GM19239 (cell line): ENCODE measurements at places on chromosomes 4 and X.

DNA sequence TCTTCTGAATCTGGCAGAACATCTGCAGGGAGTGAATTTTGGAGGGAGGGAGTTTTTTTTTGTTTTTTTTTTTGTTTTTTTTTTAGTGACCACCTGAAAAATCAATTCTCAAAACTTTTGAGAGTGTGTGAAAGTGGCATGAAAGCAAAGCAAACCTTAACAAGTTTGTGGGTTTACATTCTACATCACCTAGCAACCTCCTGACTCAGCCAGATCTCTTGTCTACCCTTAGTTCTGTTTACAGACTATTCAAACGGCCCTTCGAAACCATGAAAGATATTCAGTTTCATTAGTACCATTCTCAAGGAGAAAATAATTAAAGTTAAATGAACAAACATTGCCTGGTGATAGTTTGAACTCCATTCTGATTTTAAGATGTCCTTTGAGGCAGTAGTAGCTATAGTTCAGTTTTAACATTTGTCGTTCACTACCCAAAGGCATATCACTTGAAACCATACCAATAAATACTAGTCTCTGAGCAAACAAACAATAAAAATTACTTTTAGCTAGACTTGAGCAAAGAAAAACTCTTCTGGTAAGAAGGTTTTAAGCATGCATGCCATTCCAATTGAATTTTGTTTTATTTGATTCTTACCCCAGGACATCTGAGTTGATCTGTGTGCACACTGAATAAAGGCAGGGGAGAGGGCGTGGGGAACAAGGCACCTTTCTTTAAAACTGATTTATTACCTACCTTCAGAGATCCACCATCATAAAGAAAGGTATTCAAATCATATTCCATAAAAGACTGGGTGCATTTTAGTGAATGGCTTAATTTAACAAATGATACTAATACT is 137.7 kb downstream of the ARX start:
- DNase-seq, result no peak

DNA sequence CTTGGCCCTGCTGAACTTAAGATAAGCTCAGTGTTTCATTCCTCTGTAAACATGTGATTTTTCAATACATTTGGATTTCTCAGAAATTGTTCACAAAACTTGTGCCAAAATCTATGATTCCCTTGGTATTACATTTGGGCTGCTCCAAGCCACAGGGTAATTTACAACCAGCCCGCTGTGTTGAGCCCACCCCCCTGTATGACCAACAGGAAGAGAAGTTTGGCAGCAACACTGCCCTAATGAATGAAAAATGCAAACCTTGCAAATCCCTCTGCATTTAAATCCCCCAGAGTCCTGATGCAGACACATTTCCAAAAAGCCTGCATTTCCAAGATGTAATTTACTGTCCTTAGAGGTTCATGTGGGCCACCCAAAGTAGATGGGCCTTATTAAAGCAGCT is 34.1 kb upstream of the GAB1 start:
- no peak for DNase-seq

DNA sequence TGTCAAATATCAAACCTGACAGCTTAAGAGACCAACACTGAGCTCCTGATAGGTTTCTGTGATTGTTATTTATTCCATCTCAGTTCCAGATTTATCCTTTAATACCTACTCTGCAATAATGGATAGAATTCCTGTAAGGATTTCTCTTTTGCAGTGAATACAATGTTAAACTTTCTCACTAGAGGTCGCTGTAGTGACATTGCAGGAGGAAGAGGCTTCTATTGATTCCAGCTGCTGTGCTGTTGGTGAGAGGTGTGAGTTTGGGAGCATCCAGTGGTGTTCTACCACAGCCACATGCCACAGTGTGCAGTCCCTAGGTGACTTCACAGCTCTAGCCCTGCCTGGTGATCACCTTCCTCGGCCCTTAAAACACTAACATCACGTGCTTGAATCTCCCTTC is 34.6 kb upstream of the DCAF8L2 start:
- DNase-seq, result no peak

- DNase-seq, result no peak
These were observed 35.1 kb downstream of the CLDN22 start for GRCh38 chr4:183284965-183285364.

DNA sequence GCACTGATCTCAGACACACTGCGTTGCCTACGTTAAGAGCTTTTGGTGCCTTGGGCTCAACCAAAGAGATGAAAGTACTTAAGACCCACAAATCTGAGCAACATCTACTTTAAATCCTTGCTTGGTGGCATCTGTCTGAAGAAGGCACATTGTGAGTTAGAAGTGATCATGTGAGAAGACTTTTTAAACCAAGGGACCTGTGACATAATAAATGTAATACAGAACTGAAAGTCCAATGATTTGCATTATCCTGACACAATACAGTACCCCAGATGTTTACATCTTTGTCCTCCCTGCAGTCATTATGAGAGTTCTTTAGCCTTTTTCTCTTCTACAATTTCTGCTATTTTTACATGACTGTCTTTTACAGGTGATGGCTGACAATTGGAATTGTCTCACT is 96.7 kb upstream of the FTHL17 start:
- DNase-seq, result peak; percentile 2

- DNase-seq, result no peak
These were observed 28.7 kb downstream of the INPP4B start for GRCh38 chr4:142817442-142817841.

- DNase-seq, result no peak
These were observed 104.2 kb downstream of the TMEM131L start for GRCh38 chr4:153570228-153570973.

DNA sequence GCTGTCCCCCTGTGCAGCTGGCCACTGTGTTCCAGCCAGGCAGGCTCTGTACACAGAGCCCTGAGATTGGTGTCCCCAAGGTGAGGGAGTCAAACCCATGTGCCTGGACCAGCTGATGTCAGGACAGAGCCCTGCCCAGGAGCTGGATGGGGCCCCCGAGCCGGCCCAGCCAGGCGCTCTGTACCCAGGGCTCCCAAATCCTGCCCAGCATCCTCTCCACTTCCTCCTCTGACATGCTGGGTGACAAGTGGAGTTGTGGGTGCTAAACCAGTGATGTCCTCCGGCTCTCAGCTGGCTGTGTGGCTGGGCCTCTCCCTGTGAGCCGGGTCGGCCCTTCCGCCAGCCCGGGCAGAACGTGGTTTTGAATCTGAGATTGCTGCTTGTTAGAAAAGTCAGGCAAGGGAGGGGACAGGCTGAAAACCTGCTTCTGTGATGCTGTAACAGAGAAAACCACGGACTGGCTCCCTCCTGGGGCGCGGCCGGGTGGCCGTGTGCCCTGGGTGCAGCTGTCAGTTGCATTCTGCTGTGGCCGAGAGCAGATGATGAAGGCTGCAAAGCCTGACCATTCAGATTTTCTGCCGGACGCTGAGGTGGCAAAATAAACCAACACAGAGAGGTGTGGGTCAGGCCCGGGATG is 7.9 kb upstream of the CPLX1 start:
- no peak for DNase-seq

DNA sequence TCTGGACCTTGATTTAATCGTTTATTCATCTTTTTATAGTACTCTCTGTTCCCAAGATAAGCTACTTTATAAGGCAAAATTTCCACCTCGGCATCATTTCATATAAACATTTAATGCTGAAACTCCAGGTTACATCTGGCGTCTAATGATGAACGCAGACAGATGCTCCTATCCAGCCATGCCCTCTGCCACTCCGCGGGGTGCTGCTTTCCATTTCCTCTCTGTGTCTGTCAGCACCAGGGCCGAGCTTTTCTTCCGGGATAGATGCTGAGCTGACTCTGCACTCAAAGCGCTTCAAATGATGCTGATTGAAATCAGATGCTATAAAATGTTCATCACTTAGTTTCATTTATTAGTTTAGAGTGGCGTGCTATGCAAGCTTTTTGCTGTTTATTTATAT is 80.5 kb upstream of the HELT start:
- DNase-seq, result no peak

DNA sequence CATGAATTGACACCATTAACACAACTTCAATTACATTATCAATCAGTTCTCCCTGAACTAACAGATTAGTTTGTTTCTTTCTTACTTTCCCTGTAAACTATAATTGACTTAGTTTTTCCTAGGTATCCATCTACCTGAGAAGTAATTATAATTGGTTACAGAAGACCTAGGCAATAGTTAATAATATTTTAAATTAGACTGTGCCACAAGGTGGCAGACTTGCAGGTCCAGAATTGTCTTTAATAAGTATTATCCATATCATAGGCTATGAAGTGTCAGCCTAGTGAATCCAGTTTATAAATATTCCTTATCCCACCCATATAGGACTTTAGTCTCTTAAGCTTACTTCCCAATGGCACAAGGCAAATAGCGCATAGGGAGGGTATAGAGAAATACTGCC is 48.9 kb upstream of the FAM47B start:
- no peak for DNase-seq

DNA sequence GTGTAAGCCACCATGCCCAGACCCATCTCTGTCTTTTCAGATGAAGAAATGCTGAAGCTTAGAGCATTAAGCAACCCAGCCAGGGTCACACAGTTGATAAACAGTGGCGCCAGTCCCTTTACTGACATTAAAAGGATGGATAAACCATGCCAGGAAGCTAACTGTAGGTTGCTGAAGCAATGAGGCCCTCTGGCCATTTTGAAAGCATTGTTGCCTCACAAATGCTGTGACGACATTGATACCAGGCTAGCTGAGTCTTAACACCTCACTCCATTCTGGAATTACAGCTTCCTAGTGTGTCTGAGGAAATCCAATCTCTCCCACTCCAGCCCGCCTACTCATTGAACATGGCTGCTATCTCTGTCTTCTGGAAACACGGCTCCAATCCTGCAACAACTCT is 89.7 kb downstream of the LNX1 start:
- no peak for DNase-seq

DNA sequence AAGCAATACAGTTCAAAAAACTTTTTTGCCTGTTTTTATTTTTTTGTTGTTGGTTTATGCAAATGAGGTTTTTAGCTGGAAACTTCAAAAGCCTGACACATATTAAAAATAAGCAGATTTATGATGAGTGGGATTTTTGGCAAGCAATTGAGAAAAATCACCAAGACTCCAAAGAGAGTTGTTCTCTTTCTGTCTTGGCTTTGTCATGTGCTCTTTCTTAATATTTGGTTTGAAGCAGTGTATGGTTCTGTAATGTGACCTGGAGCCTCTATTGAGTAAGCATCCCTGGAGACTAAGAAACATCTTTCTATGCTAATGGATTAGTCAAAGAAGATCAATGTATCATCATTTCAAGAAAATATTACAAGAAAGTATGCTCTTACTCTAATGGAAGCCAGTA is 11.7 kb downstream of the TRIM2 start:
- no peak for DNase-seq

- DNase-seq, result no peak
These were observed at the start of gene C4orf36 for GRCh38 chr4:86891762-86892635. TSS of gene C4orf36 (minus strand) at chr4:86892422. CDS start at chr4:86891520, 902 bp downstream.

GRCh38 chr4:31408121-31408520 is 688.0 kb downstream of the PCDH7 start:
- DNase-seq, result no peak

DNA sequence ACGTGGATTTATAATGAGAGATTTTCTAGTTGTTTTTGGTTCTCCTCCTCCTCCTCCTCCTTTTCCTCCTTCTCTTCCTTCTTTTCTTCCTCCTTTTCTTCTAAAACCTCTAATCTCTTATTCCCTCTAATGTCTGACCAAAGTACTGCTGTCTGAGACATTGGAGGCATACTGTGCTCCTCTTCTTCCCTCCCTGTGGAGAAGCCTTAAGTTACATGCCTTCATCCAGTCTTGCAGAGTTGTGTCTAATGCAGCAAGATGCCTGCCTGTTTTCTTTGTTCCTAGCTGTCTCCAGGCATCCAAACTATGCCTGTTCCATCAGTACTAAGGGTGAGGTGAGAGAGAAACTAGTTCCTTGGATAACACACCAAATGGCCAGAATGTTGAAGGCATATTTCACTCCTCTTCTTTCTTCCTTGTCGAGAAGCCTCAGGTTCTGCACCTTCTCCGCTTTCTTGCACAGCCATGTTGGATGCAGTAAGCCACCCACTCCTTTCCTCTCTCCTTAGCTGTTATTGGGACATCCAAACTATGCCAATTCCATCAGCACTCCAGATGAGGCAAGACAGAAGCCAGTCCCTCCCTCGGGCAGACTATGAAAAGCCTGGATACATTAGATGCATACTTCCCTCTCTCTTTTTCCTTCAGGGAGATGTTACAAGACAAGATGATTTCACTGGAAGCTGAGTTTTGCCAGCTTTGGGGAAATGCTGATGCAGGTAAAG is 285.7 kb upstream of the TRAM1L1 start:
- no peak for DNase-seq

GRCh38 chrX:68914479-68914946 is 85.7 kb downstream of the EFNB1 start:
- DNase-seq, result no peak

DNA sequence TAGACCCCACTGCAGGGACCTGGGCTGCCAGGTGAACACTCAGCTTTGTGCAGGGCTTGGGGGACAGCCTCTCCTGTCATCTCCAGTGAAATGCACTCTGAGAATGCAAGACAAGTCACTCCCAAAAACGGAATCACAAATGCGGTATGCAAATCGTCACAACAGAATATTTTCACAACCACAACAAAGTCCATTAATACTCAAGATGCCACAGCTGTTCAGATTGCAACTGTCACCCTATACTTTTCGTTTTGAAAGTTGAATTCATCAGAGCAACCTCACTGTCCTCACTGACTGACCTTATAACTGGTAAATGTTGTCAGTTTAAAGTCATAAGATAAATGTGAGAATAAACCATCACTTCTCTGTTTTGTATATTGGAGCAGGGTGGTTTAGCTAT is 16.6 kb downstream of the JAKMIP1 start:
- no peak for DNase-seq

DNA sequence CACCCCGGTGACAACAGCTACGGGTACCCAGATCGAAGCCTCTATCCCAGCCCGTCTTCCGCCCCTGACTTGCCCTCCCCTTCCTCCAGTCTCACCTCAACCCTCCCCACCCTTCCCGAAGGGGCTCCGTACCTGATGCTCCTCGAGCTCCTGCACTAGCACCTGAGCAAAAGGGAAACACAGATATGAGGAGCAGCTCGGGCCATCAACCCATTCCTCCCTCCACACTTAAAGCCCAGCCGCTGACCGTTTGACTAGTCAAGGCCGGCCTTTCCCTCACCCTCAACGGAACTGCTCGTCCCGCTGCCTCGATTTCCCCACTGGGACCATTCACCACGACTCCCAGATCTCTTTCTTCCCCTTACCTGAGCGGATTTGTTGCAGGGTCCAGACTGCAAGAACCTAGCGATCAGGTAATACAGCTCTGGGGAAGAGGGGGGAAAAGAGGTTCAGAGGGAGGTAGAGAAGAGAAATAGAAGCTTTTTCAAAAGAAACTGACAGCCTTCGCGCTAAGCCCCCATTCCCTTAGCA is 731 bp downstream of the BRWD3 start:
- DNase-seq, result no peak

GRCh38 chr4:86300516-86300915 is 59.3 kb downstream of the MAPK10 start:
- no peak for DNase-seq

- DNase-seq, result no peak
These were observed 105.4 kb upstream of the DIAPH2 start for GRCh38 chrX:96579252-96579651.
